ENCODE measurements at places on chromosomes 6 and 20.

- DNase-seq: no peak
Measured at GRCh38 chr20:313948-314347, 11.4 kb upstream of the SOX12 start.

- DNase-seq: no peak
Measured at GRCh38 chr20:63290677-63291472, 2.1 kb upstream of the COL20A1 start.

GRCh38 chr6:167452338-167453081, 127.6 kb downstream of the TTLL2 start:
- DNase-seq: no peak

DNA sequence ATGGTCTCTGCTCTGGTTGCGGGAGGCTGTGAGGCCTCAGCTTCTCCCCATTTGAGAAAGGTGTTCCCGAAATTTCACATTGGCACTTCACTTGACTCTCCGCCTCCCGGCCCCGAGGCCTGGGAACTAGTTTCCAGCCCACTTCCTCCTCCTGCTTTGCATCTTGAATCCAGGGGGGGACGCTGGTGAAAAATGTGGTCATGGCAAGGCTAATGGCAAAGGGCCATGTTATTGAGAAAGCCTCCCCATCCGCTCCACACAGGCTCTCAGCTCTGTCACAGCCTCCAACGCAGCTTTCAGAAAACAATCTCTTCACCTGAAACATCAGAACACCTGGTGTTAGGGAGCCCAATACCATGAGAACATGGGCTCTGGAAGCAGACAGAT, 5.6 kb downstream of the PLAGL2 start:
- no peak for DNase-seq

DNA sequence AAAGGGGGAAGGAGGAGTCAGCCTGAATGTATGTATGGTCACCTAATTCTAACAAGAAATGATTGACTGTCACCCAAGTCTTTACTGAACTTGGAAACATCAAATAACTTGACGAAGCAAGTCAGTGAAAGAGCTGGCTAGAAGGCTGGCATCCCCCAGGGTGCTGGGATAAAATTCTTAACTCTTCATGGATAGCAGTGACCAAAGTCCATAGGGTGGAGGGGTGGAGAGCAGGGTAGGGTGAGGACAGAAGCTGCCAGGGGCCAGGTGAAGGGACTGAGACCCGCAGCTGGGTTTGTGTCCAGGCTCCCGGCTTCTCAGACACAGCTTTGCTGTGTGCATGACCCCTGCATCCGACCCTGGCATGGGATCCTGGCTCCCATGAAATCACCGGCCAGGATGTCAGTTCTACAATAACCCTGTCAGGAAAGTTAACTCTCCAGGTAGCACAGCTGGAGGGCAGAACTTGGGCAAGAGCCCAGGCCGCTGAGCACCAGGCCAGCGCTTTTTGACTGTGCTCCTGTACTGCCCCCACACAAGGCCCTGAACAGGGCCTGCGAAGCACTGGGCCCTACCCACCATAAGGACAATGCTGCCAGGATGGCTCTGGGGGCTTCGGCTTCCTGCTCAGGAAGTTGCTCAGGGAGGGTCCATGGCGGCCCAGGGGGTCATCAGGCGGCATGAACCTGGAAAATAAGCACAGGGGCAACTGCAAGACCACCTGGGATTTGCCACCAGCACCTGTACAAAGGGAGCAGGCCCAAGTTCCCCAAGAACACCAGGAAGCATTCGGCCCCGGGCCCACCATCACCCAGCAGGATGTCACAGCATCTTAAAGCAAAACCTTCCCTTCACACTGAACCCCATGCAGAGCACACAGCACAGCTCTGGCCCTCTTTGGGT, 32.5 kb downstream of the ZC3H12D start:
- no peak for DNase-seq

GRCh38 chr6:142725024-142725770, 219.8 kb downstream of the HIVEP2 start:
- no peak for DNase-seq

GRCh38 chr6:10633216-10633615, 61.2 kb downstream of the C6orf52 start:
- no peak for DNase-seq

GRCh38 chr20:49775229-49775693, 37.4 kb upstream of the SLC9A8 start:
- peak; percentile 69 for DNase-seq

- DNase-seq: no peak
Measured at GRCh38 chr6:115750946-115751345, 309.7 kb downstream of the FRK start.
